ENCODE measurements at places on chromosomes 1 and 21.
A peak's percentile ranks its signal among the peaks of the same experiment; 100 is the strongest.

- DNase-seq: no peak
Measured at GRCh38 chr1:17948594-17948993, 159.0 kb upstream of the IGSF21 start.

DNA sequence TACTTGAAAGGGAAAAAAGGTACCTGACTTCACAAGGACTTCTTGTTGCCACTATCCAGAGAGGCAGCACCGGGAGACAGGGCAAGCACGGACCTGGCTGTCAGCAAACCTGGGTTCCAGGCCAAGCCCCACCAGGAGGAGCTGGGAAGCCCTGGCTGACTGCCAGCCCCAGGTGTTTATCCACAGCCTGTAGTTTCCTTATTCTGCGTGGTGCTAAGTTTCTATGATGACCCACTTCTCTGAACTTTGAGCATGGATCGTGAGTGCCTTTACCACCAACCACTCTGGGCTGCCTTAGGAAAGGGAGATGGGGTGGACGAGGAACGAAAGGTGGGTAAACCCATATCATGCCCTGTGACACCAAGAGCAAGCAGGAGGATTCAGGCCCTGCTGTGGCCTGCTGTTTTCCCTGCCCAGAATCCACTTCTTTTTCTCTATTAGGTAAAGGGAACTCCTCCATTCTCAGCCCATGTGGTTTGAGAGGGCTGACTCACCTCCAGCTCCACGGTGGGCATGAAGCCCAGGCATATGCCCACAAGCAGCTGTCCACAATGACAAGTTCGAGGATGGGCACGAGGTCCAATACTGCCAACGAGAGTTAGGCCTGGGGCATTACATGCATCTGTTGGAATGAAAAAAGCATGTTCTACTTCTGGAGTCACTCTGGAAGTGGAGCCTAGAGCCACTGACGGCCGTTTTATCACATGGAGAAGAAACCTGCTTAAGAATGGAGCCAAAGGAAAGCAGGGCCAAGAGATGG is 20.3 kb downstream of the TSPAN2 start:
- DNase-seq: no peak

GRCh38 chr1:143720087-143721023 is 251.4 kb downstream of the FAM72C start:
- DNase-seq: no peak

DNA sequence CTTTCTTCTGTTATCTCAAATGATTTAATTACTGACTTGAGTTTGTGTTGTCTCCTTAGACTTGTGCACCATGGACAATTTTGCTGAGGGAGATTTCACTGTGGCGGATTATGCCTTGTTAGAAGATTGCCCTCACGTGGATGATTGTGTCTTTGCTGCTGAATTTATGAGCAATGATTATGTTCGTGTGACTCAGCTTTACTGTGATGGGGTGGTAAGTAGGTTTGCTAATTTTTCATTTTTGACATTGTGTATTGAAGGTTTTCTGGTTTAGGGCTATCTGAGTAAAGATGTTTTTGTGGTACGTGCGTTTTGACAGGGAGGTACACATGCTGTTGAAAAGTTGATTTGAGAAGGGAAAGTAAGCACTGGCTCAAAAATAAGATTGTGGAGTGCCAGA is 14.1 kb downstream of the TTC3 start:
- no peak for DNase-seq

- no peak for DNase-seq
Measured at GRCh38 chr1:65615859-65616258, 176.8 kb upstream of the PDE4B start.

GRCh38 chr1:186030453-186030852 is 296.3 kb downstream of the HMCN1 start:
- no peak for DNase-seq

GRCh38 chr1:32877211-32878110 is 6.7 kb upstream of the FNDC5 start:
- no peak for DNase-seq

DNA sequence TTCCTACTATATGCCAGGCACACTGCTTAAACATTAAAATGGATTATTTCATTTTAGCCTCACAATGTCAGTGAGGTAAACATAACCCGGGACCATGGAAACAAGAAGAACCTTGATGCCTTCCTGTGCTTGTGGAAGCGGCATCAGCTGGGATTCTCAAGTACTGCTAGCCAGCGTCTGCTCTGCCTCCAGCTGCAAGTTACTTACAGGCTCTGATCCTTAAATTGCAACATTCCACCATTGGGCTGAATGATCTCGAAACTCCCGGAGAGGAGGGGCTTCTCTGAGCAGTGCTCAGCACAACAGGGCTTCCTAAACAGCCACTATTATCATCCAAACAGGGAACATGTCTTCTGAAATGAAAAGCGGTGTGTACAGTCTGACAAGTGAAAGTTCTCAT is 6.7 kb upstream of the MAN1C1 start:
- DNase-seq: no peak

DNA sequence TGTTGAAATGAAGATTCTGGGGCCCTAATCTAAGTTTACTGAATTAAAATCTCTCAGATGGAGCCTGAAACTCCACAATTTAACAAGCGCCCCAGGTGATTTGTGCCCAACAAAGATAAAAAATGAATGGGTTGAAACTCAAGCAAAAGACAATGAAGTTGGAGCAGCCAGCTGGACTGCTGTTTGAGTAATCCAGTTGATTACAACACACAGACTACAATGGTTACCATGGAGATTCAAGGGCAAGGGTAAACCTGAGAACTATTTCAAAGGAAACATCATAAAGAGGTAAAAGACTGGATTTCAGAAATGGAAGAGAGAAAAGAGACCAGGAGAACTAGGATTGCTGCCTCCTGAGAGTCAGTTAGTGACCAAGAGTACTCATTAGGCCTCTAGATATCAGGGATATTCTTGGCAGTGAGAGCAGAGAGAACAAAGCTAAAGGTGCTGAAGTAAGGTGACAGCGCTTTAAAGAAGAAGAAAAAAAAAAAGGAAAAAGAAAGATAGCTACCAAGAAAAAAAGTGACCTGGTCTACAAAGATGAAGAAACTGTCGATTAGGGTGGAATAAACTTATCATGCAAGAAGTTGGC is 44.5 kb downstream of the LRRC53 start:
- DNase-seq: no peak

DNA sequence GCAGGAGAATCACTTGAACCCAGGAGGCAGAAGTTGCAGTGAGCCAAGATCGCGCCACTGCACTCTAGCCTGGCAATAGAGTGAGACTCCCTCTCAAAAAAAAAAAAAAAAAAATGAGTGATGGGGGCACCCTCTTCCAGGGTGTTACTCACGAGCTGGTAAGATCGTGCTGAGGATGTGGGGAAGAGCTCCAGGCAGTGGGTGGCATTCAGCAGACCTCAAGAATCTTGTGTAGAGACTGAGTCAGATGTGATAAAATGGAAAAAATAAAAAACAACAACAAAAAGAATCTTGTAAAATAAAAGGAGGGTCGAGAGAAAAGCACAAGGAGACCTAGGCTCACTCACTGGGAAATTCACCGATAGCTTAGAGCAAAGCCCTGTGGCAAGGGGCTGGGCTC is 38.5 kb downstream of the EPHA2 start:
- DNase-seq: no peak

DNA sequence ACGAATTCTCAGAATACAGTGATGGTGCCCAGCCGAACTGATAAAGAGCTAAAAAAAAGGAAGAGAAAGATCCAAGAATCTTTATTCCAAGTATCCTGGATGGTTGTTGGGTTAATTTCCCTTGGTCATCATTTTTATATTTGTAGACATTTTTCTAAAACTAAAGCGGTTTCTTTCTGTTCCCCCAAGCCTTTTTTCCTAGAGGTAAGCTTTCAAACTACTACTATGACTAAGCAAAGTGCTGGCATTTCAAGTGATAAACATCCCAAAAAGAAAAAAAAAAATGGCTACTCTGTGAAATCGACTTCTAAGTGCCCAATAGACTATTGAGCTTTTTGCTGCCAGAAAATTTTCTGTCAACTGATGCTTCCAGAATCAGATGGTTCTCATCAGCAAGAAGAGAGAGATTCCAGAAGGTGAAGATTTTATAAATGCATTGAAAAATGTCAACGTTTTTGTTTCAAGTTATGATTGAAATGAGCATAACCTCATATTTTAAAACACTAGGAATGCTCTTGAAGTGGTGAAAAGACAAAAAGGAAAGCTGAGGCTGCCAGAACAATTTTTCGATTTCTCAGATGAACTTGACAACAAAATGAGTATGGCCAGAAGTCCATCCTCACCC is 96.1 kb upstream of the ZC3H11B start:
- no peak for DNase-seq

DNA sequence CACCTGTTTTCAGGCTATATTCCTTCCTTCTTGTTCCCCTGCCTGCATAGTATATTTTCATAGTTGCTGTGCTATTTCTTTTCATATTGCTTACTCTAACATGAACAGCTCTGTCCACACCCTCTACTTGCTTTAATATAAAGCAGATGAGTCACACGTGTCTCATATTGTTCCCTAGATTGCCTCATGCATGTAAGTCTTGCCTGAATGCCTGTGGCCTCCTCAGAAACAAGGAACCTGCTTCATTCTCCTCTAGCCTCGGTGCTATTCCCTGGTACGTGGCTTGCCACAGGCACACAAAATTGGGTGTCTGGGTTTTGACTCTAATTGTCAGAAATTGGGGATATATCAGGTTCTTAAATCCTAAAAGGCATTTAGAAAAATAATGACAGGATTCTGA is 16.5 kb upstream of the PKP1 start:
- no peak for DNase-seq

GRCh38 chr21:37855271-37855646 is 61.0 kb downstream of the KCNJ6 start:
- no peak for DNase-seq

DNA sequence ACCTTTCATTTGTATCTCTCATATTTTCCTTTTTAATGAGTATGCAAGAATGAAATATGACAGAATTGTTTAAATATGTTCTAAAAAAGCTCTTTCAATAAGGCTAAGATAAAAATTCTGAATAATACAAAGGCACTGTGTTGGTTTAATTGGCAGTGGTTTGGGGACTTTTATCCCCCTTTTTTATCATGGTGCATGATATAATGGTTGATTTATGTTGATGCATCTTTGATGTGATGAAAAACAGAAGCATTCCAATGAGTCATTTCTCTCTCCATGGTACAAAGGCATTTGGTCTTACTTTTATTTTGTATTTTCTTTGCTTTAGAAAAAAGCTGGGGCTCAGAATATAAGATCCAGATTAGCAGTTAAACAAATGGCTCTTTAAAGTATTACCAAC is 127.2 kb upstream of the GREM2 start:
- DNase-seq: no peak

GRCh38 chr1:34743775-34744174 is 11.1 kb upstream of the GJB5 start:
- DNase-seq: no peak

- no peak for DNase-seq
Measured at GRCh38 chr1:173241528-173242347, 34.6 kb upstream of the TNFSF4 start.

DNA sequence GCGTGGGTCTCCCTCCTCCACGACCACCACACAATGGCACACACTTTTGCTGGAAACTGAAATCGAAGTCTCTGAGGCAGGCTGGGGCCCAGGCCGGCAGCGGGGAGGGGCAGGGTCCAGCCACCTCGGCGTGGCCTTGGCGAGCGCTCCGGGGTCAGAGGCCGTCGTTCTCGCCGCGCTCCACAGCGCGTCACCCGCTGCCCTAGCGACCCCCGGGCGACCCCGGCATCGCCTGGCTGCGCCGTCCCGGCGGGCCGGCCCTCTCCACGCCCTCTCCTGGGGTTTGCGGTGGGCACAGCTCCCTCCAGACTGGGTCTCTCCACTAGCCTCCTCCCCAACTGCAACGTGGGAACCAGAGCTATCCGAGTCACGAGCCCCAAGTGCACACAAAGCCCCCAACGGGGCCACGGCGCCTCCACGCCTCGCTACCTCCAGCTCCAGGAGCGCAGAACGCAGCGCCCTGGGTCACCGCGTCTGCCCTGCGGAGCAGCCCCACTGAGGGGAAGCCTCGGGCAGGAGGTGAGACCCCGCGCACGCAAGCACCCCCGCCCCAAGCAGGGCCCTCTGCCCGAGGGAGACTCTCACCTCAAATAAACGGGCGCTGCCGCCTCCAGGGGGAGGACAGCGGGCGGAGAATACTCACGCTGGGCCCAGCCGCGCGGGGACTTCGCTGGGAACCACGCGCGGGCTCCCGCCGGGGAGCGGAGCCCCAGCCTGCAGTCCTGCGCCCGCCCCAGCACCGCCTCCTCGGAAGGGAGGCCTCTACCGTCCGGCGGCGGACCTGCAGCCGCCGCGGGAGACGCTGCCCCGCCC is 134.0 kb upstream of the BARHL2 start:
- peak; percentile 81 for DNase-seq

DNA sequence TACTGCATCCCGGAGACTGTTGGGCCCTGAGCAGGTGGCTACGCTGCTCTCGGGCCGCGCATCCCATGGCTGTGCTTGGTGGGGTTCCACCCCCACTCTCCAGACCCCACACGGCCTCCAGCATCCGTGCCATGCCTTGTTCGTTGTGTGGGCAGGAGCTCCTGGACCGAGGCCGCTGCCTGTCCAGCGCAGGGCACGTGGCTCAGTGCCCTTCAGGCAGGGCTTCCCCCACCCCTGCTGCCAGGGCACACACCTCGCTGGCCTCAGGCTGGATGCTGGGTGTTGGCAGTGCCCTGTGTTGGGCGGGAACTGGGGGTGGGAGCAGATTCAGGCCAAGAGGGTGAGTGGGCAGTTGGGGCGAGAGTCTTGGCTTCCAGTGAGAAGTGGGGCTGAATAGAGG is 9.9 kb downstream of the PRKCZ start:
- DNase-seq: no peak
